Fibroblast of pulmonary artery (primary cell): ENCODE measurements at places on chromosomes 7 and 10.

GRCh38 chr10:62492012-62492869, 118.1 kb downstream of the ZNF365 start:
- peak; percentile 44 for DNase-seq

- DNase-seq: no peak
Observed at GRCh38 chr10:96978621-96979154, 146.6 kb downstream of the LCOR start.

- DNase-seq: no peak
Observed at GRCh38 chr10:102501201-102502028, 1.1 kb downstream of the ACTR1A start.

DNA sequence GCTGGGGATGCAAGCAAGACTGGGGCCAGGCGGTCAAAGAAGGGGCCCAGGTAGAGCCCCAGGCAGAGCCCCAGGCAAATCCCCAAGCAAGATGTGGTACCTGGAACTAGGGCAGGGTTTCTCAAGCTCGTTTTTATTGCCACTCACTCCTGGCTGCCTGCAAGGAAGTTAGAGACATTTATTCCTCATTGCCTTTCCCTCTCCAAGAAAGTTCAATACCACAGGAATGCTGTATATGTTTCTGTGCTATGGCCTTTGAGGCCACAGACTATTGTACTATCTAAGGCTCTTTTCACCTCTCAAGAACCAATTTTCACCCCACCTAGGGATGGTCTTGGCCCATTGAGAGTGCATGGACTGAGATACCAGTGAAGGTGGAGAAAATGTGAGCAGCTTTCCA, 71.3 kb downstream of the TACC2 start:
- DNase-seq: no peak

GRCh38 chr10:86665868-86666267, 2.4 kb upstream of the LDB3 start:
- DNase-seq: no peak
